ENCODE measurements at places on chromosomes 6 and 20.

- no peak for DNase-seq
Measured at GRCh38 chr6:121573481-121573880, 138.0 kb downstream of the GJA1 start.

DNA sequence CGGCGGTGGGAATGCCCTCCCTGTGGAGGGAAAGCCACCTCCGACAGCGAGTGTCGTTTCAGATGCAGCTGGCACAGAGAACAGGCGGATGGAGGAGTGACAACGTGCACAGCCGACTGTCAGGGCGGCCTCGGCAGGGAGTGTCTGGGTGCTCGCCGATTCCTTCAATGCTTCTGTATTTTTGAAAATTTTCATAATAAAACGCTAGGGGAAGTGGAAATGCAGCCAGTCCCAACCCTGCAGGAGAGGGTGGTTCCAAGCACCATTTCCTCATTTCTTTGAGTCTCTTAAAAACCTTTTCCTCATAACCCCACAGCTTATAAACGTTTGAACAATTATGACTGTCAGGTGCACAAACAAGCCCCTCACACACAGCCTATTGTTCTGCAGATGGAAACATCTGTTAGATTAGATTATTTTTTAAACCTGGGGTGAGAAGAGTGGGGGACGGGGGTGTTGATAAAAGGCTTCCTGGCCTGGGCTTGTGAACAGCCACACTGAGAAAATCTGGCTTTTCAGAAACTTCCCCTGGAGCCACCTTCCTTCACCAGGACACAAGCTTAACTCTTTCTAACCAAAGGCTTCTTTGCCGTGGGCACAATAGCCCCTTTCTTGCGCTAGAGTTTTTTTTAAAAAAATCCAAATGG lies 228.9 kb downstream of the ANKRD60 start:
- DNase-seq, result no peak

- no peak for DNase-seq
Measured at GRCh38 chr20:37327748-37328147, 18.2 kb upstream of the SRC start.

DNA sequence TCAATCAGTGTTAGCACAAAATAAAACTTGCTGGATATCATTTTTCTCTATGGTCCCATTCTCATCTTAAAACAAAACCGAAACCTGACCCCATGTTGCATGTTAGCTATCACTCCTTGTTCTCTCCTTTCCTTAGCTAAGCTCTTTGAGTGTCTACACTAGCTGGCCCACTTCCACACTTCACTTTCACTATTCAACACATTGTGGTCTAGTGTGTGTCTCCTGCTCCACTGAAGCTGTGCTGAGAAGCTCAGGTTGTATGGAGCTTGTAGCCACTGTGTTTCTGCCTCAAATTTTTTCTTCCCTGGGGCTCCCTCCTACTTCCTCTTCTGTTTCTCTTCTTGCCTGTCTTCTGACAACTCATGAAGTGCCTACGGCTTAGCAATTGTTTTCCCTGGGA lies 223.0 kb downstream of the NKAIN2 start:
- no peak for DNase-seq

DNA sequence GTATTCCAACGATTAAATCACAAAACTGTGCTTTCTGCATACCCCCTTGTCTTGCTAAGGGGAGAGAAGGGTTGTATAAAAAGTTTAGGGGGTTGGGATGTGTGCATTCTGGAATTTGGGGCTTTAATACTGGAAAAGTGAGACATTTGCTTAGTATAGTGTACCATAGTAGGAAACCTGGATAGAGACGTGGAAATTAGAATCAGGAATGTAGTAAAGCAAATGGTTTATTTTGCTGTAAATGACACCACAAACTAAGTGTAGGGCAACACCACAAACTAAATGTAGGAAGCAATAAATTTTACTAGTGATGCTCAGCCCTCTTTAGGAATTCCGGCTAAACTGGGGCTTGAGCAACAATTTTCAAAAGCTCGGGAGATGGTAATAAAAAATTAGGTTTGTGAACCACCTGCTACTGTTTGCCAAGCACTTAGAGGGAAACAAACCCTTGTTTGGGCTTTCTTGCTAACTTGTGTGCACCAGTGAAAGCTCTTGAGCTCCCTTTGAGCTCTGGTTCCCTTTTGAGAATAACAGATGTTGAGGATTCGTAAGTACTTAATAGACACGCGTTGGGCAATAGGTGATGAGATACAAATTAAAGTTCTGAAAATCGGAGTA lies 13.8 kb downstream of the BRD2 start:
- no peak for DNase-seq

- DNase-seq, result no peak
Measured at GRCh38 chr6:51578994-51579393, 508.4 kb downstream of the PKHD1 start.

GRCh38 chr20:15616626-15617025 lies 956.6 kb downstream of the KIF16B start:
- no peak for DNase-seq

DNA sequence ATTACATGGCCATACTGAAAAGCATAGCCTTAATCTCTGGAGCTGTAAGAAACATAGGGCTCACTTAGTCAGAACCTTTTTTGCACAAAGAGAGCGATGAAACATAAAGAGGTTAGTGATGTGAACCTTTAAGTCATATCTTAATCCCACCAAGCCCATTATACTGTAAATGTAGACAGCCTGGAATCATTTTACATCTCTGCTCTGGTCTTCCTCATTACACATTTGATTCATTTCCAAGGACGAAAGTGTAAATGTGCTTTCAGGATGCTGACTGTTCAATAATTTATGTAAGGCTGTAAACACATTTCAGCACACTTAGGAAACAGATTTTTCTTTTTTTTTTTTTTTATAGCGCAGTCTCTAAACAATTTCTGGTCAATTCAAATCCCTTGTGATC lies 131.3 kb upstream of the B3GAT2 start:
- DNase-seq, result no peak

DNA sequence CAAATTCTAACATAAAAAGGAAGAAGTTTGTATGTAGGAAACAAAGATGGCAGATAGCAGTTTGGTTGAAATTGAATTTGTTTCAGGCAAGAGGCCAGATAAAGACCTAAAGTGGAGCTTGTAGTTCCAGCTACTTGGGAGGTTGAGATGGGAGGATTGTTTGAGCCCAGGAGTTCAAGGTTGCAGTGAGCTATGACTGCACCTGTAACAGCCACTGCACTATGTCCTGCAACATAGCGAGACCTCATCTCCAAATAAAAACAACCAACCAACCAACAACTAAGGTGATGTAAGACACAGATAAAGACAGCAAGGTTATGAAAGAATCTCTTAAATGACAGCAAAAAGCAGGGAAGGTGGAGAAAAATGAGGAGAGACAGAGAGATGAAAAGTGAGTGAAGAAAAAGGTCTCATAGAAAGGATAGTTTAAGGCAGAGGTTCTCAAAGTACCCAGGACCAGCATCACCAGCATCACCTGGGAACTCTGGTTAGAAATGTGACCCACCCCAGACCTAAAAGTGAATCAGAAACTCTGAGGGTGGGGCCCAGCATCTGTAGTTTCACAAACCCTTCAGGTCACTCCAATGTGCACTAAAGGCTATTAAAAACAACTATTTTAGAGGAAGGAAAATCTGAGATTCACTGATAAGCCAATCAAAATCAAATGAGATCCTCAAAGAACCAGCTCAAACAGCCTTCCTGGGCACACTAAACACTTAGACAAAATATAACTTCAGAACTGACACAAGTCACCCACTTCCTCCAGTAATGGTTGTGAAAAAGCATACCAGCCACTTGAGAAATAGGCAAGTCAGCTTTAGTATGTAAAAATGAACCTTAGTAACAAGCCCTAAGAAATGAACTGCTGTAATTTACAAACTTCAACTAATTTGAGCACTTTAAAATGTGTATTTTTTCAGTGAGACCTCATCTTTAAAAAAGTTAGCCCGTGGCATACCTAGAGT lies 57.6 kb downstream of the FAM184A start:
- no peak for DNase-seq

DNA sequence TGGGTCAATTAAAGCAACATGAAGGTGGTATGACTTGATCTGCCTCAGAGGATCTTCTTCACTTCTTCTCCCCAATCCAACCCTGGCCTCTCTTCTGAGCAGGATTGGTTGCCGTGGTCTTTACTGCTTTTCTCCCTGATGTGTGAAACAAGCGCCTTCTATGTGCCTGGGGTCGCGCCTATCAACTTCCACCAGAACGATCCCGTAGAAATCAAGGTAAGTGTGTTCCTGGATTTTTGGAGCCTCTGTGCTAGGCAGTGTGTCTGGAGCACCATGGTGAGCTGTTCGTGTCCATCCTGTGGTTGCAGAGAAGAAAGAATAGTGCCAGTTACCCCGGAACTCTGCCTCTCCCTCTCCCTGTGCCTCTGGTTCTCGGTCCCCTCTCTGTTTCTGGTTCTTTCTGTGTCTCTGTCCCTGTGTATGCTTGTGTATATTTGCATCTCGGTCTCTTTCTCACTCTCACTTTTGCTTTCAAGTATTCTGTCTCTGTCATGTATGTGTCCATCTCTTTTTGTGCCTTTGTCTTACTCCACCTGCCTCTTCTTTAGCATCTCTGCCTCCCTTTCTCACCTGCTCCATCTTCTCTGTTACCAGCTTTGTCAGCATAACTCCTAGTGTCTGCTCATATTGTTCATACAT lies 23.5 kb downstream of the TM9SF4 start:
- no peak for DNase-seq

DNA sequence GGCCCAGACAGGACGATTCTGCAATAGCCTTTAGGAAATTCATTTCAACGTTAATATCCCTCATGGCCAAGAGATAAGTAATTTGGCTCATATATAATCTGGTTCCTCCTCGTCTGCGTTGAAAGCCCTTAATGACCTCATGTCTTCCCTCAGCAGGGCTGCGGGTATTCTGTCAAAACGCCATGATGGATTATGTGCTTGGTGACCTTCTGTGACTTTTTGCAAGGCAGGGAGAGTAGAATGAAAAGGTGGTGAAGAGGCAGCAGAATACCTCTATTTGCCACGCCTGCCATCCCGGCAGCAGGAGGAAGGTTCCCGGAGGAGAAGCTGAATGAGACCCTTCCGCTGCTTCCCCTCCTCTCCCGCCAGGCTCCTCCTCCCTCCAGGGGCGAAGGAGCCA lies 41.1 kb upstream of the SPACA1 start:
- DNase-seq, result no peak

- DNase-seq, result peak; percentile 39
Measured at GRCh38 chr6:162621246-162621645, 106.3 kb downstream of the PRKN start.

GRCh38 chr20:47679462-47679861 lies 105.8 kb downstream of the SULF2 start:
- no peak for DNase-seq

GRCh38 chr6:121413879-121414278 lies 21.6 kb upstream of the GJA1 start:
- DNase-seq, result no peak

All from LoVo (cell line).